ENCODE measurements at places on chromosomes 12 and 14.

GRCh38 chr14:88829685-88830302 lies 5.3 kb downstream of the TTC8 start:
- DNase-seq: no peak

- no peak for DNase-seq
These were observed 519.8 kb upstream of the TMPO start for GRCh38 chr12:97995559-97995958.

DNA sequence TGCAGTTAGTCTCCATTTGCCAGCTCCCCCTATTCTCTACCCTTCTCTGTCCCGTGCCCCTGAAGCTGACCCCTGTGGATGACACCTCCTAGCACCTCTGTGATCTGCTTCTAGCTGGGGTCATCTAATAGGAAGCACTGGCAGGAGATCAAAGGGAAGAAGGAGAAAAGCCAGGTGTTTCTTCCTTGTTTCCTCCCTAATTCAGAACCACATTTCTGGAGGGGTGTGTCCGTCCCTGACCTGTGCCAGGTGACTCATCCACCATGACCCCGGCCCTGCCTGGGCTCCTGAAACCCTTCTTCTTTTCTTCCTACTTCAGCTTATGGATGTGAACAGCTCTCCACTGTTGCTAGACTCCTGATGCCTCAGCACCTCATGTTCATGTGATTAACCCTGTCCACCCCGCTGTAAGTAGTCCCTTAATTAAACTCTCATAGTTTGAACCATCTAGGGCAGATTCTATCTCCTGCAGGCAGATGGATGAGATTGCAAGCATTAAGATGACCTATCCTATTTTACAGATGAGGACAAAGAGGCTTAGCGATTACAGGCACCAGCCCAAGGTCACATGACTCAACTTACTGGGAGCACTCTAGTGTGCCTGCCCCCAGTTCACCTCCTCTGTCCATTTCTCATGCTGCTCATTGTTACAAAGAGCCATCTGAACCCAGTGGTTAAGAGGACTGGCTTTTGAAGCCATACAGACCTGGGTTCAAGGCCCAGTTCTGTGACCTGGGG lies 770.5 kb downstream of the MED13L start:
- no peak for DNase-seq

DNA sequence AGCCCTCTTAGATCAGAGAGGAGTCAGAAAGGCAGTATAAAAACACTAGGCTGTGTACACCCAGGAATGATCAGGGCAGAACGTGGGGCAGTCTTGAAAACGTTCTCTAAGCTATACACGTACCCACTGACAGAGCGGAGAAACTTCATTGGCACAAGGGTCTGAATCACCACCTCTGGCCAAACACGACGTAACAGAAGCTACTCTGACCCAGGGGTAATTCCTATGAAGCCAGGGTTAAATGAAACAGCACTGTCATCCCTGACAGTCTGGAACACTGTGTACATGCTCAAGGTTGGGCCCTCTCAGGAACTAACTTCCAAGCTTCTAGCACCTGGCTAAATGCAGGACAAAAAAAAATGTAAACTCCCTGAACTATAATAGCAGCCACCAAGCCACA lies 38.4 kb downstream of the PARP11 start:
- no peak for DNase-seq

GRCh38 chr14:74591899-74592298 lies 20.1 kb downstream of the LTBP2 start:
- DNase-seq: no peak

DNA sequence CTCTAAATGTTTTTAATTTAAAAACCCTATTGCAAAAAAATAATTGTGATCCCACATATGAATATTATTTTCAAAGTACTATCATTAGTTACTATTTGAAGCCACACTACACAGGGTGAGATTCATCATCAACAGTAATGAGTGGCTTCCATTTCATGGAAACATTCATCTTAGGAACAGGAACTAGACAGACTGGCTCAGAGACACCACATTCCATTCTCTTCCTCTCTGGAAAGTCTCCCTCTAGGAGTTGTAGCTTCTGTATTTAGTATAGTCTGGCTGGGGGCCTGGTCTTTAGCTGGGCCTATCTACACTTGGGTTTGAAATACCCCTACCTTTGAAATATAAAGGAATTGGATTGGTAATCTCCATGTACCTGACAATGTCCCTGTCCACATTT lies 6.2 kb upstream of the VDR start:
- no peak for DNase-seq

- peak; percentile 97 for DNase-seq
These were observed 323.8 kb downstream of the RAD51B start for GRCh38 chr14:68143341-68143841.

DNA sequence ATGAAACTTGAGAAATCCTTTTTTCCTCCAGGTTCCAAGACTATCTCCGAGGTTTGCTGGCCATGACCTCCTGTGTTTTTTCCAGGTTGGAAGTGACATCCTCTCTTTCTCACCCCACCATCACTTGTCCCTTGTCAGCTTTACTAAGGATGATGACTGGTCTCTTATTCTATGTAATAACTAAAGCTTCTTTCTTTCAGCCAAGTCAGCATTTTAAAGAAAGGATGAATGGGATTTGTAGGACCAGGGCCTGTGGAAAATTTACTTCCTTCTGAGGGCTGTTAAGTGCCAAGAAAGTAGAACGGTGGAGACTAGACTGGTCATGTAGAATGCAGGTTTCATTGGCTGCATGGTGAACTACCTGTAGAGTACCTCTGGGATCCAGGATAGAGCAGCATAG lies 73.6 kb downstream of the FIGNL2 start:
- no peak for DNase-seq

- peak; percentile 71 for DNase-seq
These were observed 31.2 kb downstream of the TAS2R7 start for GRCh38 chr12:10771132-10771733.

DNA sequence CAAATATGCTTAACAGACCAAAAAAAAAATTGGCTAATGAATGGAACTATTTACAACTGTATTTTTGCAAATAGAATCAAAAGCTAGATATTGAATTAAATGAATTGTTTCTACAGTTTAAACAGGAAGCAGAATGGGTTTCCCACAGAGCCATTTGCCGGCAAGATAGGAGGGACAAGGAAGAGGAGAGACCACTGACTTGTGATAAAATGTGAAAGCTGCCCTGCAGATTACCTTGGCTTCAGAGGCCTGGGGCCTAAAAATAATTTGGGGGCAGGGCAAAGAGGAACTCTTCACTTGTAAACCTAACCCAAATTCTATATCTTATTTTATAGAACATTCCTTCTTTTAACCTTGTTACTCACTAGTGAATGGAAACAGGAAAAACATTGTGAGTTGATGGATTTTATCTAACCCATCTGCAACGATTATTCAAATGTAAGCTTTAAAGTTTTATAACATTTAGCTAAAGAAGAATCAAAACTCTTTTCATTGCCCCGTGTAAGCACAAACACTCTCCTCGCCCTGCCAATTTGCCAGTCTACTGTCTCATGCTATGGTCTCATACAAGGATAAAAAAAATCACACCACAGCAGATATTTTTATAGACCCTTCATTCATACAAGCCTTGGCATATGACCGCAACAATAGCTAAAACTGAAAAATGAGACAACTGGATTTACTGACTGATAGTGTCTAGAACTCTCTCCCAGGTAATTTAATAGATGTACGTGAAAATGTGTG lies 49.5 kb upstream of the MDM1 start:
- DNase-seq: no peak

- DNase-seq: peak; percentile 85
These were observed 674 bp downstream of the VDR start for GRCh38 chr12:47903927-47904712.

DNA sequence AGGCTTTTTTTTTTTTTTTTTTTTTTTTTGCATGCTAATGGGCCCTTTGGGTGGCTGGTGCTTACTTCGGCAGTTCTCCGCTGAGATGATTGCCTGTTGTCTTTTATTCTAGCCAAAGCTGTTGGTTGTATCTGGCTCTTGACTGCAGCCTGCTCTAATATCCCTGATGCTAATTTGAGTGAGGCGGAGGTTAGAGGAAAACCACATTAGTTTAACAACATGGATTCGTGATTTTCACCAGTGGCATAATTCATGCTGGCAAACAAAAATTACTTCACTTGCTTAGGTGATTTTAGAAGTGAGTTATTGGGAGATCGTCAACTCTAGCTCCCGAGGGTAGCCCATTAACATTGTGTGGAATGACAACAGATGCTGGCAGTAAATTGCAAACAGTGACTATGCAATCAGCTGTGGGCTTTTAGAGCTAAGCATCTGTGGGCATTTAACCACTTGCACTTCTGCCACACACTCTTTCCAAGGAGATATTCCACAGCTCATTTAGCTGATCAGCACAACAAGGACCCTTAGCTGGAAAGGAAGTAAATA lies 97.6 kb upstream of the ZDHHC17 start:
- no peak for DNase-seq

- DNase-seq: no peak
These were observed 186.6 kb downstream of the CACNA1C start for GRCh38 chr12:2239381-2239871.

DNA sequence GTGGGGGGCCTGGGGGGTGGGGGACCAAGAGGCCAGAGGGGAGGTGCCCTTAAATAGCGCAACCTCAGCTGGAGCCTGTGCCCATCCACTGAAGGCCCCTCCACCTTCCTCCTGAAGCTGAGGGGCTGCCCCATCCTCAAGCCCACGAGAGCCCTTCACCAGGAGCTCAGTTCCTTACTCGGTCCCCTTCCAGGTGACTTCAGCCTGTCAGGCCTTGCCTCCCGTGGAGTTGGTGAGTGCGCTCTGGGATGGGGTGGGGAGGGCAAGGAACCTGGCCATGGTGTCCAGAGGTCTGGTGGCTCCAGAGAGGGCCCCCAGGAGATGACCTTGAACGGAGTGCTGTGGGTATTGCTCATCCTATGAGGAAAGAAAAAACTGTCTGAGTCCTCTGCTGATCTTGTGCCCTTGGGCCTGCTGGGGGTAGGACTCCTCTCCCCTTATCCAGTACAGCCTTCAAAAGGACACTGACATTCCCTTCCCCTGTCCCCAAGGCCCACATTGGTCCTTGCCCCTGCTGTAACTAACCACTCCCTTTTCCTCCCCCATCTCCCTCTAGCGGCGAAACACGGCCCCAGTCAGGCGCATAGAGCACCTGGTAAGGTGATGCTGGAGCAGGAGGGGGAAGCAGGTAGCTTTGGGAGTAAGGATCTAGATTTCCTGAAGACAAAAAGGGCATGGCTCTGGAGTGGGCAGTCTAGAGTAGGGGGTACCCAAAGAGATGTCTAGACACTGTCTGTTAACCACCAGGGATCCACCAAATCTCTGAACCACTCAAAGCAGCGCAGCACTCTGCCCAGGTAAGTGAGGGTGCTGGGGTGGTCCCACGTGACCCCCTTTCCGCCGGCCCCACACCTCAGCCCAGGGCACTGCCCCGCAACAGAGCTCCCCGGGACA lies 3.6 kb downstream of the TNS2 start:
- DNase-seq: no peak

GRCh38 chr14:75286313-75286712 lies 7.7 kb downstream of the FOS start:
- no peak for DNase-seq

GRCh38 chr12:75814851-75815754 lies 216.5 kb downstream of the PHLDA1 start:
- peak; percentile 98 for DNase-seq

DNA sequence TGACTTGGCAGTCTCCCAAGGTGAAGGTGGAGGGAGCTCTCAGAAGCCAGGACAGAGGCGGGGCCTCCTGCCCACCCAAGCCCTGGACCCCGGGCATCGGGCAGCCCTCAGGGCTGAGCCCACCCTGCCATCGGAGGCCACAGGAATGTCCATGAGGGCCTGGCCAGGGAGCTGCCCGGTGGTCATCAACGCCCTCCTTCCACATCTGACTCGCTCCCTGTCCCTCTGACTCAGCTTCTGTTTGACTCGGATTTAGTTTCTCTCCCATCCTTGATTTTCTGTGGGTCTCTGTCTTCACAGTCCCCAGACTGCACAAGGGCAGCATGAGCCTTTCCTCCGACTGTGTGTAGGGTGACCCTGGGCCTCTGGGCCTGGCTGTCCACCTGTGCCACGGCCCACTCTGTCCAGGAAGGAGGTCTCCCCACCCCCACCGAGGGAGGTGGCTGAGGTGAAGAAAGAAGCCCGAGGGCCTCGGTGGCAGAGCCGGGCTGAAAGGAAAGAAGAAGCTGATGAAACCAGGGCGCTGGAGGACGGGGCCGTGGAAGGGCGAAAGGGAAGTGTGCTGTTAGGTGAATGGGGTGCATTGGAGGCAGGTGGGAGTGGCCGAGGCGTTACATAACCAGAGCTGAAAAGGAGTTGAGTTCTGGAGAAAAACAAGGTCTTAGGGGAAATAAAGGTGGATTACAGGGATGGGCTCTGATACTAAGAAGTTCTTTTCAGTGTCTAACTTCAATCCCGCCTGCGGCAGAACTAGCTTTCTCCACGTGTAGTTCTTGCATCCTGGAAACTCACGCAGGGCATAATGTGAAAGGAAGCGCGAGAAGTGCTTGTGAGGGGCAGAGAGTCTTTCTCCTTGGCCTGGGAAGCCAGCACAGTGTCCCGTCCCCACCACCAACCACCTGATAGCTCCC lies 16.7 kb upstream of the TMEM106C start:
- DNase-seq: no peak

- no peak for DNase-seq
These were observed 62.3 kb downstream of the FOS start for GRCh38 chr14:75340921-75341320.

GRCh38 chr12:58066296-58066695 lies 124.9 kb downstream of the ATP23 start:
- no peak for DNase-seq

DNA sequence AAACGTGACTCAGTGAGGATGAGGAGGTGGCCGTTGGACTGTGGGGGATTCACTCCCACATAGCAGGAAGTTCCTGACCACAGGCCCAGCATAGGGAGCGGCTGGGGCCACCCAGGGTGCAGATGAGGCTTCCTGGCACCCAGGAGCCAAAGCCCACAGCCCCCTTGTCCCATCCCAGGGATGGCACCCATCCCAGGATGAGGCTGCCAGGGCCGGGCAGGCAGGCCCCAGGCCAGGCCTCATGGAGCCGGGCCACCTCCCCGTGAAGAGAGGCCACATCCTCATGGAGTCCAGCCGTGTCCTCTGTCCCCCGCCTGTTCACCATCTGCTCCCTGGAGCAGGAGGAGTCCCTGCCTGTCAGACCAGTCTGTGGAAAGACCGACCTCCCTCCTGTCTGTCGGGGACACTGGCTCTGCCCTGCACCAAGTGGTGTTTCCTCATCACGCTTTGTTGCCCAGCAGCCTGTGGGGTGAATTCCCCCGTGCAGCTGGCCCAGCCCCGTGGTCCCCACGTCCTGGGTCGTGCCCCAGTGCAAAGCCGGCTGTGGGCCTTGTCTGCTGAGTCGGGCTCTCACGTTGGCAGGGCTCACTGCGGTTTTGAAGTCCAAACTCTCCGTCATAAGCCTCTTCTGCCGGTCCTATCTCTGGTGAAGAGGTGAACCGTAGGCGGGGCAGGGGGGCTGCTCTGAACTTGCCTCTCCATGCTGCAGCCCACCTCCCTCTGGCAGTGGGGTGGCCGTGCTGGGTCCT lies 24.5 kb downstream of the MMP17 start:
- no peak for DNase-seq

- DNase-seq: peak; percentile 94
These were observed 33.8 kb upstream of the SMUG1 start for GRCh38 chr12:54222609-54223008.
